CMK (cell line): ENCODE measurements at places on chromosomes 7 and 10.

DNA sequence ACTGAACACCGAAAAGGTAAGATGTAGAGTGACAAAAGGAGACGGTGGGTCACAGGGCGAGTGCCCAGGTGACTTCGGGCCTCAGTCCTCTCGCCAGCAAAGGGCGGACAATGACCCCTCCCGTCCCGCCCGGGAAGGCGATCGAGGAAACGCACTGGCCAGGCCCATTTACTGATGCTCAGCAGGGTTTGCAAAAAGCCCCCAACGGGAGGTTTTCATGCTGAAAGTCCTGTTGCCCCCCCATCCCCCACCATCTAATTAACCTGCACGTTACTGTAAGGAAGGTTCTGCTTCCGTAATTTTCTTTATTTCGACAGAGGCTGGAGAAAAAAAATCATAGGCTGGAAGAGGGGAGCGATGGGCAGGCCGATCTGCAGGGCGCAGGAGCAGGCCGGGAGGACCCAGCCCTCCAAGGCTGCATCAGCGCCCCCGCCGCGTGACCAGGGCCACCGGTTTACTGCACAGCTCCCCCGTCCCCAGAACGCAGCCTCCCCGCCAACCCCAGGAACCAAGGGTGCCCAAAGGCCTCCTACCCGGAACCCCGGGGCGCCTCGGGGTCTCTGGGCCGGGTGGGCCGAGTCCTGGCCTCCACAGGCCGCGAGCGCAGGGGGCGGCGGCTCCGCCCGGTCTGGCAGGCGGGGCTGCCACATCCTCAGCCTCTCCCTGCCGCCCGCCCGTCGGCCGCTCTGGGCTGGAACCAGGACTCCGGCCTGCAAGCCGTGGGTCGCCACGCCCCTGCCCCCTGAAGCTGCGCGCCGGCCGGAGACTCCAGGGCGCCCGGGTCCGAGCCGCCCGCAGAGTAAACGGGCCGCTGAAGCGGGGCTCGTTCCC lies 613 bp downstream of the OAT start:
- no peak for DNase-seq

GRCh38 chr10:3239920-3240894 lies 67.6 kb upstream of the PITRM1 start:
- no peak for DNase-seq

DNA sequence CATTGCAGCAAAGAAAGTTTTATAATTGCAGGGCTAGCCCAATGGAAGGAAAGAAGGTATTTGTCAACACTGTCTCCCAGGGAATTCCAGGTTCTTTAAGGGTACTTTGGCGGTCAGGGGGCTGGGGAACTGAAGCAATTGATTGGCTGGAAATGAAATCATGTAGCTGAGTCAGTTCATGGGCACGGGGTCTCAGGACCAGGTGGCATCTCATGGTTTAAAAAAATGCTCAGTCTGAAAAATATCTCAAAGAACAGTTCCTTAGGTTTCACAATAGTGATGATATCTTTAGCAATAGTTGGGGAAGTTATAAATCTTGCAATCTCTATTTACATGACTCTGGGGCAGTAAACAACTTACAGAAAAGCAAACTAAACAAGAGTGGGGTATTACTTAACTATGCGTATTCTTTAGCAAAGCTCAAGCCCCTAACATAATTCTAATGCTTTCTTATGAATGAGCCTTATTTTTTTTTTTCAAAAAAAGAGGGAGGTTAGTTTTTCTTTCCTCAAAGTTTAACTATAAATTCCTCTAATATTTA lies 376.9 kb upstream of the NRG3 start:
- DNase-seq, result no peak

- no peak for DNase-seq
Measured at GRCh38 chr10:122388287-122388997, 13.9 kb downstream of the PLEKHA1 start.

DNA sequence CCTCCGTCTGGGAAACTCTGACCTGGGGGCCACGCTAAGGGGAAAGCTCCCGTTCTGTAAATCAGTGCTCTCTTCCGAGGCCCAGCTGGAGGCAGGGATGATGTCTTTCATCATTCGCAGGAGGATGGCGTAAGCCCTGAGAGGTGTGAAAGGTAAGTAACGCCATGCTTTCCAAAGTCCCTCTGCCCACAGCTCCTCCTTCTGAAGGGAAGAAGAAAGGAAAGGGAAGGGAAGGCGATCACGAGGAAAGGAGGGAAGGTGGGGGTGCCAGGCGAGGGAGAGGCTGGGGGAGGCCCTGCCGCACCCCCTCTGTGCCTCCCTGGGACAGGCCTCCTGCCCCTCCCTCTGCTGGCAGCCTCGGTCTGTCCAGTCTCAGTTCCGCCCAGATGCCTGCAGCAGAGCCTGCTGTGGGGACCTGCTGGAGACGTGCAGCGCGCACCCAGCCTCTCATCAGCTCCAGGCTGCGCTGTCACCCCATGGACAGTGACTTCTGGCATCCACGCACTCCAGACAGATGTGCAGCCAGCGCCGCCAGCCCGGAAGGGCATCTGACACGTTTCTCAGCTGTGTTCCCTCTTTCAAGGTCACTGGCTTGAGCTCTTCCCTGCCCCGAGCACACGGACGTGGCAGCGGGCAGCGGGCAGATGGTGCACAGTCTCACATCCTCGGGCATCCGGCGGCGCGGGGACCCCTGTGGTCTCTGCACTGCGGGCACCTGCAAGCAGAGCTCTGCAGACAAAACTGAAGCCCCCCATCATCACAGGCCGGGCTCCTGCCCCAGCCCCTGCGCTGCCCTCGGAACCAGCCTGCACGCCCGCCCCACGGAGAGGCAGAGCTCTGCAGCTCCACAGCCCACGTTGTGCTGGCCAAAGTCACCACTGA lies 60.6 kb downstream of the INSIG1 start:
- no peak for DNase-seq

GRCh38 chr7:158705234-158705850 lies 738 bp upstream of the NCAPG2 start:
- DNase-seq, result no peak

- DNase-seq, result no peak
Measured at GRCh38 chr7:20475756-20476155, 139.7 kb upstream of the ABCB5 start.

- DNase-seq, result no peak
Measured at GRCh38 chr10:79138449-79139123, 69.8 kb downstream of the ZMIZ1 start.

DNA sequence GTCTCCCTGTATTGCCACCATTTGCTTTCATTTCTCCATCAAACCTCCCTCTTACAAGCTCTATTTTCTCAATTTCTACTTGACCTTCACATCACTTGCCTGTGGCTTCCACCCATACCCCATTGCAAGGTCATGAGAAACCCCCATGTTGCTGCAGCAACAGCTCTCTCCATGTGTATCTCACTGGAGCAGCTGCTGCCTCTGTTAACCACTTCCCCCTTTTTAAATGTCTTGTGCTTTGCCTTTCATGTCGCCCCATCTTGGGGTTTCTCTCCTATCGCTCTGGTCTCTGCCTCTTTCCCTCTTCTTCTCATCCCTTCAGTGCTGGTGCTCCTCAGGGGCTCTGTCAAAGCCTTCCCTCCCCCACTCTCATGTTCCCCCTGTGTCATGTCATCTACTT lies 148.8 kb downstream of the CHN2 start:
- peak; percentile 60 for DNase-seq

- no peak for DNase-seq
Measured at GRCh38 chr10:4685904-4686643, 139.9 kb upstream of the AKR1E2 start.

GRCh38 chr10:72079356-72079755 lies 9.0 kb downstream of the SPOCK2 start:
- DNase-seq, result no peak

- DNase-seq, result no peak
Measured at GRCh38 chr7:832167-832967, at the start of gene SUN1. SUN1 (plus strand) TSS chr7:832476; CDS start chr7:832525, 49 bp downstream.

GRCh38 chr10:78247821-78248220 lies 214.2 kb downstream of the RPS24 start:
- DNase-seq, result no peak

DNA sequence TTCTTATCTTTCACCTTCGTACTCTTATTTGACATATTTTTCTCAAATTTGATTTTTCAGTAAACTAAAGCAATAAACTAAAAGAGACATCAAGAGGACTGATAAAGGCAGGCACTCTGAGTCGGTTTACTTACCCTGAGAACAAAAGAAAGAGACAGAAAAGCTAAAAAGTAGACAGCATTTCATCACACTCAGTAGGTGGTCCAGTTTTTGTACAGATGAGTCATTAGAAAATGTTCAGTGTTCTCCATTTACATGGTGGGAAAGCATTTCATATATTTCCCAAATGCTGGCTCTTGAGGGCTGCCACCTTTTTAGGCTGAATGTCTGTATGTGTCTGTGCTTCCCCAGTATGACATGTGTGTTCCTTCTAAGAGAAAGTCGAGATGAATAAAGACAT lies 52.7 kb downstream of the NHLRC2 start:
- DNase-seq, result no peak

DNA sequence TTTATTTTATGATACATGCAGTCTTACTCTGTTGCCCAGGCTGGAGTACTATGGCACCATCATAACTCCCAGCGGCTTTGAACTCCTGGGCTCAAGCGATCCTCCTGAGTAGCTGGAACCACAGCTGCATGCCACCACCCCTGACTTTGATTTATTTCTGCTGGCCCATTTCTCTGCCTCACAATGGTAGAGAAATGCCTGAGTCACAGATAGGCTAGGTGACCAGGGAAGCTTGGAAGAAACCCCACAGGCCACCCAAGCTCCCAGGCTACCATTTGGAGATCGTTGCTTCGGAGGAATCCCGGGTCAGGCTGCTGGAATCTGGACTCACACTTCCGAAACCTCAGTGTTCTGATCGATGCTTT lies 17.4 kb upstream of the BAIAP2L1 start:
- no peak for DNase-seq

GRCh38 chr10:129027906-129028305 lies 439.1 kb upstream of the MGMT start:
- no peak for DNase-seq

DNA sequence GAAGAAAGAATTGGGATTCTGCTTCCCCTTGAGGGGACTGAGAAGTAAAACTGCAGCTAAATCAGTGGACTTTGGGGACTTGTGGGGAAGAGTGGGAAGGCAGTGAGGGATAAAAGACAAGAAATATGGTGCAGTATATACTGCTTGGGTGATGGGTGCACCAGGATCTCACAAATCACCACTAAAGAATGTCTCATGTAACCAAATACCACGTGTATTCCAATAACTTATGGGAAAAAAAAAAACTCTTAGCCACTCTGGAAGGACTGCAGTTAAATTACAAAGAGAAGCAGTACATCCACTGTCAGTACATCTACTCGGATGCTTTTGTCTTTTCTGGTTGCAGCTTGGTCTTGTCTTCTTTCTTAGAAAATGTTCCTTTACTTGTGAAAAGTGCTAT lies 27.4 kb upstream of the GOT1 start:
- no peak for DNase-seq
